ENCODE measurements at places on chromosomes 2 and 18.

GRCh38 chr2:124437811-124438210 is 412.7 kb downstream of the CNTNAP5 start:
- no peak for DNase-seq

- DNase-seq: no peak
Measured at GRCh38 chr18:37219257-37219656, 346.3 kb downstream of the CELF4 start.

GRCh38 chr2:1595274-1595673 is 149.0 kb downstream of the PXDN start:
- DNase-seq: no peak

- peak; percentile 83 for DNase-seq
Measured at GRCh38 chr2:56008661-56009431, 85.3 kb upstream of the EFEMP1 start.

DNA sequence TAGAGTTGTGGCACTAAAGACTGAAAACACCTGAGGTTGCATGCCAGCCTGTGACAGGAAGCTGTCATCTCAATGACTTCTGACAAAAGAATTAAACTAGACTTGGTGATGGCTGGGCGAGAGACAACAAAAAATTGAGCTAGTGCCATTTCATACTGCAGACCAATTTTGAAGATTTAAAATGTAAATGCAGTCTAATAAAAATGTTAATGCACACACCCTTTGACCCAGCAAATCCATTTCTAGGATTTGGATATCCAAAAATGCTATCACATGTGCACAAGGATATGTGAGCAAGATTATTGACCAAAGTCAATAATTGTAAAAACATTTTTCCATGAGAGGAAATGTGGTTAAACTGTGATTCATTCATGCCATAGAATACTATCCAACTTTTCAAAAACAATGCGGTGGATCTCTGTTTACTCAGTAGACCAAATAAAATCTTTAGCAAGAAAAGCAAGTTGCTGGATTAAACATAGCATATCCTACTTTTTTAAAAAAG is 5.6 kb downstream of the FBXO36 start:
- DNase-seq: peak; percentile 65

GRCh38 chr2:238065071-238065846 is 4.5 kb downstream of the SCLY start:
- no peak for DNase-seq

All from fibroblast of mammary gland (primary cell).